Activated B cell treated with CpG ODN at 0.5 μM for 24 hours (primary cell): ENCODE measurements at places on chromosomes 7 and 10.

GRCh38 chr7:50754241-50754640 lies 28.5 kb downstream of the GRB10 start:
- no peak for DNase-seq

- DNase-seq, result no peak
These were observed 24.4 kb upstream of the ANK3 start for GRCh38 chr10:60414111-60414510.

GRCh38 chr7:1068619-1069018 lies 19.3 kb upstream of the GPER1 start:
- DNase-seq, result no peak

DNA sequence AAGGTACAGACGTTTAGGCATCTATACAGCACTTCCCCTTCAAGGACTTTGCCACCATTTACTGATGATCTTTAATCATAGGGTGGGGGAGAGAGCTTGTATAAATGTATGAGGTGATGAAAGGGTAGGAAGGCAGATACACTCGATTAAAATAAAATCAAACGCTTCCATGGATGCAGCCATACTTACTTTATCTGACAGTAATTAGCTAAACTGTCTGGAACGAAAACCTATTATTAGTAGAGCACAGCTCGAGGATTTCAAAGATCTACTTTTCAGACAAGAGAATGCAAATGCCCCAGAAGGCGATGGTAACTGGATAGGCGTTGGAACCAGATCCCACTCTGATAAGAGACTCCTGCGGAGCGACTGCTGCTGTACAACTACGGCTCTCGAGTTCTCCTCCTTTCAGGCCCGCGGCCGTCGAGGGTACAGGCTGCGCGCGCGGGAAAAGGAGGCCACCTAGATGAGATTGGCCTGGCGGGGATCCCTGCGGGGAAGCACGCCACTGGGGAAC lies 3.1 kb upstream of the NKX2-3 start:
- no peak for DNase-seq

GRCh38 chr10:88117869-88118632 lies 254.6 kb downstream of the PTEN start:
- DNase-seq, result no peak

DNA sequence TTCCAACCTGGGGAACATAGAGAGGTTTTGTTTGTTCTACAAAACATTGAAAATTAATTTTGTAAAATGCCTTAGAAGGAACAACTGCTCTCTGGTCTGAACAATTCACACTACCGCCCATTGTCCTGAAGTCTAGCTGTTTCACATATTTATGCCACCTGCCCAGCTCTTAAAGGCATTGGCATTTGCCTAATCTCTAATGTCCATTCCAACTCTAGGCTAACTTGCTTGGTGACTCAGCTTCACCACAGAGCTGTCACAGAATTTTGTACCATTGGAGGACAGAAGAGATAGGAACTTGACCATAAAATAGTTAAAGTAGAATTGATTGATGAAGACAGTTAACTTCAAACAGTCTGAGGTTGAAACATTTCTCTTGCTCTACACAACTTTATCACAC lies 53.5 kb upstream of the PPP1R17 start:
- DNase-seq, result no peak

GRCh38 chr7:45105588-45106188 lies 5.8 kb downstream of the TBRG4 start:
- no peak for DNase-seq
